ENCODE measurements at places on chromosomes 1 and 21.
A peak's percentile ranks its signal among the peaks of the same experiment; 100 is the strongest.

DNA sequence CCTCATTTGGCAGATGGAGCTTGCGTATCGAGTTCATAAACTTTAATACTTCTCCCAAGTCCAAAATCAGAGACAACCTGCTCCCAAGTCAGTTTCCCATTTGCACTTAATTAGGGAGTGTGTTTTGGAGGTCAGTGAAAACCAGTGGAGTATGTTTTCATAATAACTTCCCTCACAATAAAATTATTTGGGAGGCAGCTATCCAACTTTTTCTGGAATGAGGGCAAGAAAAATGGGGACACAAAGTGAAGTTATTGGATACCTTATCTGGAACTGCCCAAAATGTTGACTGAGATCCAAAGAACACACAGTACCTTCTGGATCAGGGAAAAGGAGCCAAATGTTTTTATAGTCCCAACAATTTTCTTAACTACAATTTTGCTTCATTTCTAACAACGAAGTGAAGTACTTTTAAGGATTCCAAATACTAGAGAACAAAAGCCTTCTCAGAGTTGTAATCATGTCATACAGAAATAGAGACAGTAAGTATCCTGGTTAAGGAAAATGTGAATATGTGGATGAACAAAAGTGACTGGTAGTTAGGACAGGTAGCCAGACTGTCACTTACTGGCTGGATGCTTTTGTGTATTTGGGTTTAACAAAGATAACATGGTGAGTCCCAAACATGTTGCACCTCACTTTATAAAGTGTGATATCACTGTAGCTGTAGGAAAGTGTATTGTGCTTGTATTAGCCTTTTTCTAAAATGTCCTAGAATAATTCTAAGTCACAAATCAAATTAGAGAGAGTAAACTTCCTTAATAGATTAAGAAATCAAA is 325.0 kb downstream of the HLX start:
- DNase-seq: no peak

DNA sequence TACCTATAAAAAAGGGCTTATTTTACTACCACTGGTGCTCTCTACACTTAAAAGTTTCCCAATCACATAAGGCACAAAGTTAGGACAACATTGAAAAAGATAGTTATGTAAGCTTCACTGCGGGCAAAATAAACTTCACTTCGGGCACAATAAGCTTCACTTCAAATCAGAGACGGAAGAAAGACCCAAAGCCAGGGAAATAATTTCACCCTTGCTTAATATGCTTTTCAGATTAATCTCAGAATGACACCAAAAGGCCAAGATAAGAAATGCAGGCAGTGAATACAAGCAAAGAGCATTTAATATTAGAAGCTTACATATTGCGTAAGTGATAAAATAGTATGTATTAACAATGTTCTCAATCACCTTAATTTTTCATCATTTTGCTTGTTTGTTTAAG is 444.2 kb downstream of the SETD4 start:
- DNase-seq: no peak

- no peak for DNase-seq
These were observed 150.8 kb upstream of the C1orf105 start for GRCh38 chr1:172269644-172270043.

- no peak for DNase-seq
These were observed 7.7 kb downstream of the PM20D1 start for GRCh38 chr1:205842229-205842628.

DNA sequence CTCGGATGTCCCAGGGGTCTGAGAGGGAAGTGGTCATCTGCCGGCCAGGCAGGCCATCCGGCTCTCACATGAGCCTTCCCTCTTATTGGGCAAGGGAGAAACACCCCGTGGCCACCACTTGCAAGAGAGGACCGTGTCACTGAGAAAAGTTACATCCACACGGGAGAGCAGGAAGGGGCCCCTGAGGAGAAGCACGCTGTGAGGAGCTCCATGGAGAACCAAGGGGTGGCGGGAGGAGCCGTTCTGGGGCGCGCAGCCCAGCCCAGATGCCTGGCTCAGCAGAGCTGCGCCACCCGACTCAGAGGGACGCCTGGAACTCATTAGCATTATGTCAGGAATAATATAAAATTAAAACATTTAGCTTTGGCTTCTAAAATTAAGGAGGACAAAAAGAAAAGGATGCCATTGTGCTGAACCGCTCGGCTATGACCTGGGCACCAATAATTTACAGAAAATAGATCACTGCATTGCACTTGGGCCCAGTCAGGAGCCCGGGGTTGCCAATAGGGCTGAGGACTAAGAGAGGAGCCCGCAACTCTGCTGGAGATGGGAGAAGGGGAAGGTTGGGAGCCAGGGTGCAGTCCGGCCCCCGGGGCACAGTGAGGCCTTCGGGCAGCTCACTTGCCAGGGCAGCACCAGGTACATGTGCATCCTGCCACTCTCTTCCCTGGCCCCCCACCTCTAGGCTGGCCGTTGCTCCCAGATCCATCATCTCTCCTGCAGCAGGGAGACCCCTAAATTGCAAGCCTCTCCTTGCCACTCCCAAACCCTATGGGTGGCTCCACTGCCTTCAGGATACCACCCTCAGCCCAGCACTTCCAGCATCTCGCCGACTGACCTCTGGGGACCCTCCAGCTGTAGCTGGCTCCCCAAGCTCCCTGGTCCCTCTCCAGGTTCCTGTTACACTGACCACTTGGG is 84.8 kb downstream of the DMRTB1 start:
- peak; percentile 60 for DNase-seq

DNA sequence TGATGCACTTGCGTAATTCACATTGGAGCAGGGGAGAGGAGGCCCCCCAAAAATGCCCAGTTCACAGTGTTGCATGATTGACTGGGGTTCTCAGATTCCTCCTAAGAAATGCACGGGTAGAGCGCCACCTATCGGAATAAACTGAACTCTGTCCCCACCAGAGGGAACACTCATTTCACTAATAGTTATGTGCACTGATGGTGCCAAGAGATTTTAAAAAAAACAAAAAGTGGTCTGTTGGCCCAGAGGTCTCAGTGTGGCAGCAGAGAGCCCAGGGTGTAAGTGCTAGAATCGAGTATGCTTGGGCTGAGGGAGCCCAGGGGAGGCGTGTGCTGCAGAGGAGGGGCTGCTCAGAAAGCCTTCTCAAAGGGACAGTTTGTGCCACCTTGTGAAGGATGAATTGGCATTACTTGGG is 6.9 kb downstream of the PINK1 start:
- DNase-seq: no peak

DNA sequence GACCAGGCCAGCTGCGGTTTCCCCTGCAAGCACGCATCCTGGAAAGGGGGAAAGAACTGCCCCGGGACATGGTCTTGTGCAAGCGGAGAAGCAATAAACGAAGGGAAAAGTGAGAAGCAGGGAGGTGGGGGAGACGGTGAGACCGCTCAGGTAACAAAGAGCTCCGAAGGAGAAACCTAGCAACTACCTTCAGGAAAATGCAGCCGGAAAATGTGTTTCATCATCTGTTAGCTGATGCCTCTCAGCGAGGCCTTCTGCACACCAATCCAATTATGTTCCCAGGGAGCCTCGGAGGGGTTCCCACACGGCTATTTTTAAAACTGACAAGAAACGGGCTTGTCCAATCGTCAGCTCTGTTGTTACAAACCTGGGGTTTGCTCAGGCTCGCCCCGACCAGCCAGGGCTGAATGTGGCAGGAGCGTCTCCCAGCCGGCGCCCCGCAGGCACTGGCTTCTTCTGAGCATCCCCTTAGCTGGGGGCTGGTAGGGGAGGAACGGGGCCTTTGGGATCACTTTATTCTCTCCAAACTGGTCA is 3.4 kb downstream of the RIPK4 start:
- no peak for DNase-seq

GRCh38 chr1:216690603-216691002 is 32.6 kb downstream of the ESRRG start:
- no peak for DNase-seq

GRCh38 chr1:206066479-206067171 is 13.7 kb downstream of the RHEX start:
- DNase-seq: no peak

DNA sequence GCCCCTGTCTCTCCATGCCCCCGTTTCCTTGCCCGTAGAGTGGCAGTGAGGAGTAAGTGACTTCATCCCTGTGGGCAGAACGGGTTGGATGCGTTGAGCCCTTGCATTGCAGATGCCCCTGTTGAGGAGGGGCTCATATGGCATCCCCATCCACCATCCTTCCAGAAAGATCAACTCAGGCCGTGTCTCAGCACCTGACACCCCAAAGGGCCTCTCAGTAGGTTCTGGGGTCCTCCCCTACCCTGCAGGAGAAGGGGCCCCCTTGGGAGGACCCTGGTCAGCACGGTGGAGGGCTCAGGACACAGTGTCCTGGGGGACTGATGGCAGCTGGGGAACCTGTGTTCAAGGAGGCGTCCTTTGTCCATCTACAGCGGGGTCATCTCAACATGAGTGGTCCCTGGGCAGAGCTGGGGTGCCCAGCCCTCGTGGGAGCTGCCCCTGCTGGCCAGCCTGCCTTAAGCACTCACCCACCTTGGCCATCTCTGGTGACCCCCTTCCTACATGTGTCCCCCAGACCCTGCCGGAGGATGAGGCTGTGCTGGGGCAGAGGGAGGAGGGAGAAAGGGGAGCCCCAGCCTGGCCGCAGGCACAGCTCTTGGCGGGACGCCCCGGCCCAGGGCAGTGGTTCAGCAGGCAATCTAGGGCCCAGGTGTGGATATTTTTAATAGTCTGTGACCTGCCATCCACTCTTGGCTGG is 48.2 kb upstream of the ACTRT2 start:
- peak; percentile 58 for DNase-seq

GRCh38 chr1:91891454-91891853 is 5.5 kb upstream of the TGFBR3 start:
- DNase-seq: no peak

GRCh38 chr1:162094271-162094670 is 24.8 kb downstream of the NOS1AP start:
- DNase-seq: no peak

DNA sequence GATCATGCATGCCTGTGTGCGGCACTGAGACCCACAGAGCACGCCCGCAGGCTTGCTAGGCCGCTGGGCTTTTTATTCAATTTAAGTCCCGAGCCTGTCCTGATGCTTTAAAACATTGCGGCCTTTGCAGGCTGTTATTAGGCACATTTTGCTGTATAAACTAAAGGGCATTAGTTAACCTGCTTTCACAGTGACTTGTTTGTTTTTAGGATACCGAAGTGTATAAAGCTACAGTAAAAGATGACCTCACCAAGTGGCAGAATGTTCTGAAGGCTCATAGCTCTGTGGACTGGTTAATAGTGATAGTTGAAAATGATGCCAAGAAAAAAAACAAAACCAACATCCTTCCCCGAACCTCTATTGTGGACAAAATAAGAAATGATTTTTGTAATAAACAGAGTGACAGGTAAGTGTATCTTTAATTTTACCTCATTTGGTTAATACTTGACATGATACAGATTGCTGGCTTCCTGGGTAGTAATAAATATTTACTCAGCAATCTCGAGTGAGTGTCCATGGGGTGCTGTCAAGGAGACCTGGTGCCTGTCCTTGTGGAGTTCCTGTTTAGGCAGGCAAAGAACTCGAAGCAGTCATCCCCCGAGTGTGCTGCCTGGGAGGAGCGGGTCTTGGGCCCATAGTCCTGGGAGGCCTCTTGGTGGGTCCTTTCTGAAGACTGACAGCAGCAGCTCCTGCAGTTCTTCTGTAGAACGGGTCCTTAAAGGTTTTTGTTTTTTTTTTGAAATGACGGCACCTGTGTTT is 40.1 kb downstream of the TRAPPC10 start:
- DNase-seq: no peak

- DNase-seq: no peak
These were observed 24.8 kb downstream of the CD101 start for GRCh38 chr1:117026361-117026760.
